ENCODE measurements at places on chromosomes 7 and 10.

GRCh38 chr7:44673324-44673723 lies 66.9 kb downstream of the OGDH start:
- DNase-seq: no peak

DNA sequence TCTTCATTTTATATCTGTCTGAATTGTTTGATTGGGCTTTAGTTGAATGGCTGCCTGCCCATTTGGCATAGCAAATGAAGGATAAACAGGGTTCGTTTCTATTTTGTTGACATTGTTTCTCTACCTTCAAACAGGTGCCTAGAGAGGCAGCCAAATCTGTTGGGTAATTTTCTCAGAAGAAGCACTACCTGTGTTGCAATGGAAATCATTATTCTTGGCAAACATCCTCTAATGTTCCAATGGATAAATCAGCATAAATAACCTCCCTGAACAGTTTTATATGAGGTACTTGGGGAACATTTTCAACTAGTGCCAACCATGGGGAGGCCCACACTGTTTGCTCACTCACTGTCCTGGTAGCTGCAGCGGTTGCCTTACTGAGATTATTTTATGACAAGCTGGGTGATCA lies 64.4 kb upstream of the PLPP4 start:
- DNase-seq: no peak

DNA sequence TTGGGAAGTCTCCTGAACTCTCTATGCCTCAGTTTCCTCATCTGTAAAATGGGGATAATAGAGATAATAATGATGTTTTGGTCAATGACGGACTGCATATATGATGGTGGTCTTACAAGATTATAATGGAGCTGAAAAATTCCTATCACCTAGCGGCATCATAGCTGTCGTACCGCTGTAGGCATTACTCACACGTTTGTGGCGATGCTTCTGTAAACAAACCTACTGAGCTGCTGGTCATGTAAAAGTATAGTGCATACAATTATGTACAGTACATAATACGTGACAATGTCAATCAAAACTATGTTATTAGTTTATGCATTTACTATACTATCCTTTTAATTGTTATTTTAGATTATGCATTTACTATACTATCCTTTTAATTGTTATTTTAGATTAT lies 339.1 kb upstream of the NPVF start:
- no peak for DNase-seq

GRCh38 chr10:119418362-119418761 lies 124.2 kb downstream of the RGS10 start:
- no peak for DNase-seq
